ENCODE measurements at places on chromosomes 2 and 18. TPM values are rescaled to one million over a fixed set of nuclear protein-coding genes. Genes with fewer than 3 reads are reported as not detected.

GRCh38 chr18:78632111-78632541 lies 347.5 kb upstream of the SALL3 start:
- DNase-seq: no peak

- DNase-seq: no peak
Observed at GRCh38 chr2:123720760-123721159, 304.3 kb upstream of the CNTNAP5 start.

DNA sequence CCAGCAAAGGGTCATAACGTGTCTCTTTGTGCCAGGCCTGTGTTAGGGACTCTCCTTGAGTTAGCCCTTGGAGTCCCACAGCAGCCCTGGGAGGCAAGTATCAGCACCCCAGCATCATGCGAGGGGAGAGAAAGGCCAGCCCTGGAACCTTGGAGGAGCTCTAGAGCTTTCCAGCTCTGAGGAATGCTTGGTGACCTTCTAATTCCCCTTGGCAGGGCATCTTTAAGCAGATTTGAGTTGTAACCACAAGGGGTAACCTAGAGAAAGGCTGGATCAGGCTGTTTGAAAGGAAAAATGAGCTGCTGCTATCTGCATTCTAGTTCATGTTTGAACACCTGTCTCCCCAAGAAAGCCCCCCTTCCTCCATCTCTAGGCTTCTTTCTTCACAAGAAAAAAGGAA lies 23.8 kb upstream of the ODC1 start:
- DNase-seq: peak; percentile 30

SCN3A gene
- polyA plus RNA-seq: 0.33 TPM

OR6B2 gene
- not detected for polyA plus RNA-seq

GRCh38 chr2:69026026-69026425 lies 13.0 kb downstream of the ANTXR1 start:
- DNase-seq: no peak

- no peak for DNase-seq
Observed at GRCh38 chr2:8806885-8807704, 30.3 kb downstream of the KIDINS220 start.

DNA sequence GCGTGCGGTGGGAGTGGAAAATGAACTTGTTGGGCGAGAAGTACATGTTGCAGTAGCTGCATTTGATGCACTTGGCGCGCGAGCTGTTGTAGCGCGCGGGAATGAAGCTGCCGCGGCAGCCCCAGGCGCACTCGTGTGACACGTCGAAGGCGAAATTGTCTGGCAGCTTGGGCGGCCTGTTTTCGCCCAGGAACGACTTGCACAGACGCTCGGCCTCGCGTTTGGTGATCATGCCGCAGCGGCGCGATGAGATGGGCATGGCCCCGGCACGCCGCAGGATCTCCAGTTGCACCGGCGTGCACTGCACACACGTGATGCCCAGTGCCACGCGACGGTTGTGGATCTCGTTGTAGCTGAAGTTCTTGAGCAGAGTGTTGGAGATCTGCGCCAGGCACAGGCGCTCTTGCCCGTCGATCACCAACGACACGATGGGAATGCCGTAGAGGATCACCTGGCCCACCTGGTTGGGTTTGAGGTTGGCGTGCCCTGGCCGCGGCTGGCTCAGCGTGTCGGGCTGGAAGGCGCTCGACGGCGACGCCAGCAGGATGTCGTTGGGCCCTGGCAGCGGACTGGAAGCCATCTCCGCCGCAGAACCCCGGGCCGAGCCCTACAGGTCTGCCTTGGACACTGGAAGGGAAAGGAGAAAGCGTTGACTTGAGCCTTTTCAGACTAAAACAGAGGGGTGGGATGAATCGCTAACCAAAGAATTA lies 2.7 kb downstream of the SKOR2 start:
- DNase-seq: peak; percentile 45

DNA sequence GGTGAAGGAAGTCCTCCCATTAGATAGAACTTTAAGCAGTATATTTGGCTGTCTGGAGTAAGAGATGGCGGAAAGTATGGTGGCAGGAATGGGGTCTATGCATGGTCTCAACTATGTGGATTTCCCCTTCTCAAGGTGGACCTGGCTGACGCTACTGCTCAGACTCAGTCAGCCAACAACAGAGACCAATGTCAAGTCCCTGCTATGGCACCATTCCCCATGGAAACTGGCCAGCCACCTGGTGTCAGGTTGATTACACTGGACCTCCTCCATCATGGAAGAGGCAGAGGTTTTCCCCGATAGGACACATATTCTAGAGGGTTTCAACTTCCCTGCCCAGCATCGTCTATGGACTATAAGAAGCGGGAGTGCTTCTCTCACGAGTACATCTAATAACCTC lies 8.6 kb upstream of the FAHD2A start:
- no peak for DNase-seq

GATA6 gene
- not detected for polyA plus RNA-seq

CNGA3 gene
- polyA plus RNA-seq: not detected

ANKRD30B gene
- polyA plus RNA-seq: not detected

- no peak for DNase-seq
Observed at GRCh38 chr2:200054681-200055468, 99.5 kb downstream of the MAIP1 start.

SP140 gene
- 0.75 TPM for polyA plus RNA-seq
